ENCODE measurements at places on chromosomes 1 and 21.

- DNase-seq: no peak
Observed at GRCh38 chr1:46277658-46278373, 25.6 kb downstream of the LRRC41 start.

DNA sequence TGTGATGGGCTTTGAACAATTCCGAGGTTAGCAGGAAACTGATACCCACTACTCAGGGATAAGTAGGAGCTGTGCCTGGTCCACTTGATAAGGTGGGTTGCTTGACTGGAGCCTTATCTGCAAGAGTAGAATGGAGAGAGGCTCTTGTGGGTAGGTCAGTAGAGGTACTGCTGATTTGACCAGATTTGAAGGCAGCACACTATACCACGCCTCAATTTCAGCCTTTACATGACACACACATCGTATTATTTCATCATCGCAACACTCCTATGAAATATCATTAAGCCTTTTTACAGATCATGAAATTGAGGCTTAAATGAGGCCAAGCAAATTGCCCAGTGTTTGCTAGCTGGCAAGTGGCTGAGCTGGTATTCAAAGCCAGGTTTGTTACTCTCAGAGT, 69.6 kb downstream of the KCNJ15 start:
- DNase-seq: no peak

DNA sequence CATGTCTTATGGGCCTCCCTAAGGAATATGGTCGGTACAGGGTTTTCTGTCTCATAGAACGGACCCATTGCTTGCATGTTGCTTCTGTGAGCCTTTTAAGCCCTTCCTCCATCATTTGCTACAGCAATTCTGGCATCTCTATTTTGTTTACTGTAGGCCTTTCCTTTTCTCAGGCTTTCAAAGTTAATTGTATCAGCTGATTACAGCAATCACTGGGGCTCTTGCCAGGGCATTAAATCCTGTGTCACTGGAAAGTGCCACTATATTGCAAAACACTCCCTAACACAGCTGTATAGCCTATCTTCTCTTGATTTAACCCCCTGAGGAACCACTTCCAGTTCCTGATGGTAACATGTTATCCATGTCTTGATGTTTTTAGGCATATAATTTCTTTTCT, 156.5 kb downstream of the PDE4B start:
- DNase-seq: no peak

GRCh38 chr1:201229771-201230635, 39.4 kb downstream of the IGFN1 start:
- no peak for DNase-seq

DNA sequence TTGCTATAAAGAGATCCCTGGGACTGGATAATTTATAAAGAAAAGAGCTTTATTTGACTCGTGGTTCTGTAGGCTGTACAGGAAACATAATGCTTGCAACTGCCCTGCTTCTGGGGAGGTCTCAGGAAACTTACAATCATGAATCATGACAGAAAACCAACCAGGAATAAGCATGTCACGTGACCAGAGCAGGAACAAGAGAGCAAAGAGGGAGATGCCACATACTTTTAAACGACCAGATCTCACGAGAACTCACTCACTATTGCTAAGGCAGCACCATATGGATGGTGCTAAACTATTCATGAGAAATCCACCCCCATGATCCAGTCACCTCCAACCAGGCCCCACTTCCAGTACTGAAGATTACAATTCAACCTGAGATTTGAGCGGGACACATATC, 49.8 kb upstream of the RCC1 start:
- DNase-seq: no peak

DNA sequence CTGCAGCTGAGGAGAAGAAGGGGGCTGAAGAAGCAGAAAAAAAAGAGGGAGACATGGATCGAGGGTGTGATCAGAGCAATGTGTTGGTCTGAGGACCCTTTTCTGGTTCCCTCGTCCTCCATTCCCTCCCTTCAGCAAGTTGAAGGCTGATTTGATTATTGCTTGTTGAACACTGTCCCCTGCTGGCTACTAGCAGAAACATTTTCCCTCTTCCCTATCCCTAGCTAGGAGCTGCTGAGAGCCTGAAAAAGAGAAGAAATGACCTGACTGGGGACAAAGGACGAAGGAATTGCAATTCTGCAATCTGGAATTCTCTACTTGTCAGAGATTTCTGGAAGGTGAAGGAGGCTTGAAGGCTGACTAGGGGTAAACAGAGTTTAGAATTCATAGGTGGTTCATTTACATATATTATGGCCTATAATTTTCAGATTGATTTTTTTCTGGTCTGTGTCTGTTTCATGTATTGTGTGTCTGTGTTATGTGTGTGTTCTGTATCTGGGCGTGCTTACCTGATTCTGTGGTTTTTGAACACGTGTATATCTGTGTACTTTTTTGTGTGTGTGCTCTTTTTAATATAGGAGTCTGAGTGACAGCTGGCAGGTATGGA, 9.8 kb downstream of the NHLH1 start:
- DNase-seq: no peak

DNA sequence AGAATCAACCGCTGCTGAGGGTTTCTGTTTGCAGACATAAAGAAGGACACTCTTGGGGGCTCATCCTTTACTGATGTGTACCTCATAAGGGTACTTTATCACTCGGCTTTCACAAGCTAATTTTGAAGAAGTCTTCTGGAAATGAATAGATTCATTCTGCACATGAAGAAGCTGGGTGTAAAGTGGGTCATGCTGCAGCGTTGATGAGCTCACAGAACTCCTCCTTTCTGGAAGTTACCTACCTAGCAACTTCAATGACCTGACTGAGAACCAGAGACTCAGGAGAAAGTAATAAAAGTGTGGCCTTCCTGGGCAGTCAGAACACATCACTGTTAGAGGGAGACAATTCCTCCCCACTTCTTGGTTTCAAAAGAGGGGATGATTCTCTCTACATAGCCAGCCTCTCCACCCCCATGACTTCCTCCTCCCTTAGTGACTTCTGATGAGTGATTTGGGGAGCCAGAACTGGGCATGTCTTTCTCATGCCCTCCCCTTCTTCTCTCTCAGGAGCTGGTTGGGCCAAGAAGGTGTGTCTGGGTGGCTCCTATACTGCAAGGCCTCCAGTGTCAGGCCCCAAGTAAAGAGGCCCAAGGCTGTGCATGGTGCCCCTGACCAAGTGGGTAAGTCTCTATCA, 27.0 kb downstream of the PCNX2 start:
- DNase-seq: no peak

GRCh38 chr1:225378880-225379279, 49.0 kb downstream of the LBR start:
- no peak for DNase-seq

- DNase-seq: no peak
Observed at GRCh38 chr1:110463725-110464124, 12.8 kb downstream of the PROK1 start.

Measured in amygdala (tissue), 56 donors.